ENCODE measurements at places on chromosomes 13 and 19. TPM values are rescaled to one million over a fixed set of nuclear protein-coding genes. Genes with fewer than 3 reads are reported as not detected.

GRCh38 chr19:534088-534487, 2.5 kb downstream of the CDC34 start:
- no peaks in the 10 kb centered on the region for H3K36me3 ChIP-seq
- H3K27ac ChIP-seq = peak overlapping the region; percentile 79
- H3K4me3 ChIP-seq = peak overlapping the region; percentile 79
- no peak for DNase-seq
- peaks cover 7% of the 10 kb centered on the region for H3K4me1 ChIP-seq

The PBX4 gene
- 0.63 TPM for polyA plus RNA-seq

DNA sequence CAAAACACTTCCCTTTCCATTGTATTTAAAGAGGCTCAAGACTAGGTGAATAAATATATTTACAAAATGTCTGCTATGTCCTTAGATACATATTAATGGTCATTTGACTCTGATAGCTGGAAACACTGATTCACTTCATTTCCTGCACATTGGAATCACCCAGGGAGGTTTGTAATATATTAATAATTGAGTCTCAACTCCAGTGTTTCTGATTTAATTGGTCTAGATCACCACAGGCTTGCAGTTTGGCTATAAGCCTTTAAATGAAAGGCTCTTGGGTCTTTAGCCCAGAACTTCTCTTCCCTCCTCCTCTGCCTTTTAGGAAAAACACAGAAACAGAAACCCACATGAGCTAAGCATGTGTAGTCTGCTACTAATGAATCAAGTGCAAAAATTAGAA, 378.0 kb downstream of the TBC1D4 start:
- no peak overlapping the region for H3K27ac ChIP-seq
- no peaks in the 10 kb centered on the region for H3K4me1 ChIP-seq
- H3K4me3 ChIP-seq = no peak overlapping the region
- H3K36me3 ChIP-seq = no peaks in the 10 kb centered on the region

DNA sequence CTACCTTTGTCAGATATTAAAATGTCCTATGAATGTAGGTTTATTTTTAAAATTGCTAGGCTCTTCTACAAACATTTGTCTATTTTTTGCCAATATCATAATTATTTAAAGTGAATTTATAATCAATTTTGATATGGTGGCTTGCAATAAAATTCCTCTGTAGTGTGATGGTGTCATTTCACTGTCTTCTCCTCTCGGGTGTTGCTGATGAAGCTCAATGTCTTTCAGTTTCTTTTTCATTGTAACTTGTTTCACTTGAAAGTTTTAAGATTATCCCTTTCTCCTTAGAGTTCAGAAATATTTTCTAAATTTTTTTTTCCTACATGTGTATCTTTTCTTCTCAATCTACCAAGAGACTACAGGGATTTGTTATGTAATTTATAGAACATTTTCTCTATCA, 267.1 kb upstream of the EDNRB start:
- no peak overlapping the region for H3K4me3 ChIP-seq
- peaks cover 32% of the 10 kb centered on the region for H3K4me1 ChIP-seq
- DNase-seq = no peak
- H3K27ac ChIP-seq = no peak overlapping the region

The SYCN gene
- polyA plus RNA-seq = not detected

The CATSPERD gene
- not detected for polyA plus RNA-seq

The ATP4A gene
- polyA plus RNA-seq = not detected

DNA sequence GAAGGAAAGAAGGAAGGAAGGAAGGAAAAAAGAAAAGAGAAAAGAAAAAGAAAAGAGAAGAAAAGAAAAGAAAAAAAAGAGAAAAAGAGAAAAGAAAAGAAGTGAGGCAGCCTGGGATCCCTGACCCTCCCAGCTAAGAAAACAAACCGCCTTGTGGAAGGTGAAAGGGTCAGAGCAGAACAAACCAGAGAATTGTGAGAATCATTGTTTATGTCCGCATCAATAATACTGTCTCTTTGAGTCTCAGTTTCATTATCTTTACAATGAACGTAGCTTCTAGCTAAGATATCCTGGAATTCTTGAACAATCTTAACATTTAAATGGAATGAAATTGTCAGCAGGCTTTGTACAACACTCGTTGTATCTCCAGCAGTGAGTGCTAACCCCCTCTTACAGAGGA, 66.4 kb upstream of the SERP2 start:
- no peaks in the 10 kb centered on the region for H3K36me3 ChIP-seq
- no peaks in the 10 kb centered on the region for H3K27me3 ChIP-seq

The ANKLE1 gene
- polyA plus RNA-seq = 0.31 TPM

GRCh38 chr13:112374271-112374670, 1.9 kb upstream of the SPACA7 start:
- H3K27me3 ChIP-seq = no peaks in the 10 kb centered on the region
- H3K4me1 ChIP-seq = no peaks in the 10 kb centered on the region
- no peak overlapping the region for H3K27ac ChIP-seq
- DNase-seq = no peak

The KCNC3 gene
- polyA plus RNA-seq = not detected

- DNase-seq = peak; percentile 81
- no peaks in the 10 kb centered on the region for H3K27me3 ChIP-seq
- H3K36me3 ChIP-seq = no peaks in the 10 kb centered on the region
- H3K4me1 ChIP-seq = peaks cover 17% of the 10 kb centered on the region
Observed at GRCh38 chr13:41179593-41180250, 14.6 kb downstream of the KBTBD7 start.

DNA sequence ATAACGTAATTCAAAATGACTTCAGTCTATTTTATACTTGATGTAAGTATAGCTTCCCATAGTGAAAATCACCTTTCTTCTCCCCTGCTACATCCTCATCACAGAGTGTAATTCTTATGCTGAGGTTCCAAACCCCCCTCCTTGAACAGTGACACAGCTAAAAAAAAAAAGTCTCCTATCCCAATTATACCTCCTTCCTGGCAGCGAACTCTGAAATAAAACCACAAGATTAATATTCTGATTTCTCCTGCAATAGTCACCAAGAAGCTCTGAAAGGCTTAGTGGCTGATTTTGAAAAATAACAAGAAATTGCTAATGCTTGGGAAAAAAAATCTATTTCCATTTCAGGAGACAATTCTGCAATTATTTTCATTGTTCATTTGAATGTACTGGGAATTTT, 36.3 kb downstream of the EFNB2 start:
- no peaks in the 10 kb centered on the region for H3K36me3 ChIP-seq
- DNase-seq = no peak
- H3K4me1 ChIP-seq = no peaks in the 10 kb centered on the region

GRCh38 chr13:44471686-44472085, 98.1 kb downstream of the SERP2 start:
- H3K27ac ChIP-seq = no peak overlapping the region
- H3K27me3 ChIP-seq = no peaks in the 10 kb centered on the region
- peaks cover 30% of the 10 kb centered on the region for H3K4me1 ChIP-seq
- no peaks in the 10 kb centered on the region for H3K36me3 ChIP-seq
- peak; percentile 59 for DNase-seq

The IGSF23 gene
- polyA plus RNA-seq = 0.63 TPM

All from GM23248 (cell line).